ENCODE measurements at places on chromosomes 5 and 9. TPM values are rescaled to one million over a fixed set of nuclear protein-coding genes. Genes with fewer than 3 reads are reported as not detected.

- DNase-seq = no peak
Measured at GRCh38 chr9:31323726-31324444, 1060.6 kb upstream of the ACO1 start.

DNA sequence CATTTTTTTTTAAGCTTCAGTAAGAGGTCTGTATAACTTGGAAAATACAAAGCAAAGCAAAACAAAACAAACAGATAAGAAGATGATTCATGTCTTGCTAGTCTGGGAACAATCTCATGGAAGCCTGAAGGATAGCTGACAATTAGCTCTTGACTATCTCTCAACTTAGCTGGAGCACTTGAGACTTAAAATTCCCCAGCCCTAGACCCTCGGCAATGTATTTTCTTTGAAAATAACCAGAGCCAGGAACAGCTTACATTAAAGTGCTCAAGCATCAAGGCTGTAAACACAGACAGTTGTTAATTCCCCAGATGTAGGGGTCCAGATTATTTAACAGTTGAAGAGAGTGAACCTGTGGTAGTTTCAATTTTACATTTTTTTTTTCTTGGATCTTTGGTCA lies 82.9 kb downstream of the TMEM252 start:
- no peak for DNase-seq

CCDC183 gene
- total RNA-seq = 35.1 TPM

DNA sequence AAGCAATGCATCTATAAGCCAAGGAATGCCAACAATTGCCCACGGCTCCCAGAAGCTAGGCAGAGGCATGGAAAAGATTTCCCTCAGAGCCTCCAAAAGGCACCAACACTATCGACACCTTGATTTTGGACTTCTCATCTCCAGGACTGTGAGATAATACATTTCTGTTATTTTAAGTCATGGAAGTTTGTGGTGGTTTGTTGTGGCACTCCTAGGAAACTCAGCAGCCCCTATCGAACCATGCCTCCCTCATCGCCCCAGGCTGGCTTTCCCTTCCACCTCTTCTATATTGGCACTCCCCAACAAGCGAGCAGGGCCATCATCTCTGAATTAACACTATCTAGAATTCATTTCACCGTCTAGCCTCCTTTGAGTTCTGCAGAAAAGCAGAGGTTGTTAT lies 33.7 kb upstream of the TAS2R1 start:
- no peak for DNase-seq
